Cortex of kidney (tissue), 1 donor: ENCODE measurements at places on chromosomes 3 and 15.

DNA sequence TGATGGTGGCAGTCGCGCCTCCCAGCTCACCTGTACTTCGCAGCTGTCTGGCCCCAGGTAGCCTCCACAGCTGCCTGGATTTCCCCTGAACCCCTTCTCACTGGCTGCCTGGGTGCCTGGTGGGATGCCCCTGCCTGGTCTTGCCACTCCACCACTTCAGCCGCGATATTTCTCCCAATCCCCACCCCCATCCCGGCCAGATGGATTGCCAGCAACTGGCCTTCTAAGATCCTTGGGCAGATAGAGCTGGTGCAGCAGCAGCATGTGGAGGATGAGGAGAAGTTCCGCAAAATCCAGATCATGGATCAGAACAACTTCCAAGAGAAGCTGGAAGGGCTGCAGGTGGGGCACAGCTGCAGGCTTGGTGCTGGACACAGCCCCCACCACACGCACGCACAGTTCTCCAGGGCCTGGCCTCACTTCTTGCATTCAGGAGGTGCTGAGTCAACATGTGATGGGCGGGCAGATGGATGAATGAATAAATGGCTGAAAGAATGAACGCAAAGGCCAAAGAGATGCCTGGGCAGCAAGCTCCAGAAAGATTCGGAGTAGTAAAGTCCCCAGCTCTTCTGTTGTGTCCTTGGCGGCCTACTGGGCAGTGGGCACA lies 35.7 kb downstream of the DNAH1 start:
- no peak for DNase-seq

- DNase-seq = no peak
Measured at GRCh38 chr3:141058996-141059395, 7.8 kb downstream of the SPSB4 start.

GRCh38 chr3:13451301-13451673 lies 28.8 kb upstream of the HDAC11 start:
- DNase-seq = no peak

GRCh38 chr15:90221246-90221900 lies 12.4 kb downstream of the CIB1 start:
- no peak for DNase-seq

DNA sequence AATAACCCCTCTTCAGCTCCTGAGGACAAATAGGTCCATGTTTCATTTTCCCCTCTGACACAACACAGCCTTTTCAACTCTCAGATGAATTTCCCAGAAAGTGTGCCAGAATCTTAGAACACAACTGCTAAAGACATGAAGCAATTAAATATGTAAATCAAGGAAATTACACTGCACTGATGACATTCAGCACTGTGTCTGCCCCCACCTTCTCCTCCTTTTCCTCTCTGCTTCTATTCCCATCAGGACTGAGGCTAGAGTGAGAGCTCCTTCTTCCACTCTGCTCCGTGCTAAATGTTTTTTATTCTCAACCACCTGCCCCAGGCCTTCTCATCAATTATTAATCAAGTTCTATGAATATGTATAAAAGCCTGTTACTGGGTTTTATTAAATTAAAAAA lies 596.1 kb downstream of the TUSC7 start:
- DNase-seq = no peak

- no peak for DNase-seq
Measured at GRCh38 chr15:71316911-71317310, 201.6 kb downstream of the THSD4 start.

DNA sequence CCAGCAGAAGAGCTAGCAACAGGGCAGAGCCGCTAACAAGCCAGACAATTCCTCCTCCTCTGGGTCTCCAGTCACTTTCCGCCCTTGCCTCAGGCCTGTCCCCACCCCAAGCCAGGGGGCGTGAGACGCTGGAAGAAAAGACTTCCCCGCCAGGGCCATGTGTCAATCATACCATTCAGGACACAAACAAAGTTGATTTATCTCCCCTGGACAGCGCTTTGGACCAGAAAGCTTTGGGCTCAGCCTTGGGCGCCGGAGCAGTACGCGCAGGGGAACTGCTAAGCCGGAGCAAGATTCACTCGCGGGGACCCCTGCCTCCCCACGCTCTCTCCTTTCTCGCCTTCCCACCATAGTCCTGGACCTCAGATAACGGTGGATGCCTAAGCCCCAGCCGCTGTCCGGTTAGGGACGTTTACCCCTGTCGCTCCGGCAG lies 479 bp downstream of the LRRC2 start:
- no peak for DNase-seq

DNA sequence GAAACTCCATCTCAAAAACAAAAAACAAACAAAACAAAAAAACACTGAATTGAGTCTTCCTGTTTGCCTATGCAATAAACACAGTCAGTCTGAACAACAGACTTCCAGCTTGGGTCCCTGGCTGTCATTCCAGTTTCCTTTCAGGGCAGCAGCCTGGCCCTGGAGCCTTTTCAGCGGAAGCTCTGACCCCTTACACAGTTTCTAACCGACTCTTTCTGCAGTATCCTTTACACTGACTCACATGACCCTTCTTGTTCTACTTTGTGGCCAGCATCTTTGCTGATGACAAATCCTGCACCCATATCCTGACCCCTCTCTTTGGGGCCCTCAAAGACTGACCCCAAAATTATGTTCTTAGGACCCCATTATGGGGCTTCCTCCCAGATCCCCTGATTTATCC lies 38.3 kb upstream of the INO80 start:
- no peak for DNase-seq

DNA sequence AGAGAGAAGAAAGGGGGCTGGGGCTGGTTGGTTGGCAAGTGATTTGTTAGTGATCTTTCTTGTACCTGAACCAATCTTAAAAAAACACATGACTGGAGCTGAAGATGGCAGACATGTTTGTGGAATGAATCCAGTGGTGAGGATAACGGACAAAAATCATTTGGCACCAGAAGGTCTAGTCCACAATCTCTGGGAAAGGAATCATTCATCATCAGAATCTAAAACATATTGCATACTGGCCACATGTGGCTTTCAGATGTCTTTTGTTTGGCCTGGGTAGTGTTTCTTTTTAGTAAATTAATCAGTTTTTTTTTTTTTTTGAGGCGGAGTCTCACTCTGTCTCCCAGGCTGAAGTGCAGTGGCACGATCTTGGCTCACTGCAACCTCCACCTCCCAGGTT lies 5.0 kb downstream of the NEK11 start:
- DNase-seq = no peak

- no peak for DNase-seq
Measured at GRCh38 chr3:56135941-56136340, 332.3 kb downstream of the ERC2 start.

GRCh38 chr3:105860641-105861040 lies 8.2 kb downstream of the CBLB start:
- DNase-seq = no peak

DNA sequence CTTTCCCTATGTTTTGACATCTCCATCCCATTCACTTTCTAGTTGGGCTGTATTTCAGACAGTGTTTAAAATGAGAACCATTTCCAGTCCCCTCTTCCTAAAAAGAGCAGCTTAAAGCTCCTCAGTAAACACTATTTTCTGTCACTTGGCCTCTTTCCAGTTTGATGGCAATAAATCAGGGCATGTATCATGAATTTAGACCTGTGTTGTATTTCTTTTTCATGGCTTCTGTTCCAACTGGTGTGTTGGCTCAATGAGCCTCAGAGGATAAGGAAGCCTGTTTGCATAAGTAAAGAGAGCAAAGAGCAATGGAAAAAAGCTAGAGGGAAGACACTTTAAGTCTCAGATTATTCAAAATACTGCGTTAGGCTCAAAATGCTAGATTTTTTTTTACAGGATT lies 7.2 kb downstream of the CCDC80 start:
- no peak for DNase-seq

DNA sequence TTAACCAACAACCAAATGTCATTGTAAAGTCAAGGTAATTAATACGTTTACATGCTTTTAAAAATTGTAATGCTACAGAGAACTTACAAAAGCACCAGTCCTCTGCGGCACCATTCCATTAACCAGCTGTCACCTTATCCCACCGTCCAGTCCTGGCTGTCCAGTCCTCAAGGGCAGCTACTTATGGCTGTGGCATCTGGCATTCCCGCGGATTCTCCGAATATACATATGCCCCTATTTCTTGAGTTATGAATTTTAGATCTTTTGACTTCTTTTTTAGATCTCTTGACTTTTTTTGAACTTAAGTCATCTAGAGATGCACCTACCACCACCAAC lies 382 bp upstream of the POMGNT2 start:
- no peak for DNase-seq

- no peak for DNase-seq
Measured at GRCh38 chr15:37758412-37758811, 176.0 kb upstream of the TMCO5A start.

GRCh38 chr3:10333349-10333650 lies 12.4 kb upstream of the SEC13 start:
- DNase-seq = no peak

GRCh38 chr15:56383010-56383409 lies 17.8 kb downstream of the TEX9 start:
- DNase-seq = no peak

- DNase-seq = no peak
Measured at GRCh38 chr3:146166826-146167225, 5.8 kb upstream of the PLOD2 start.

GRCh38 chr15:65101411-65101890 lies 13.5 kb downstream of the UBAP1L start:
- DNase-seq = no peak

- no peak for DNase-seq
Measured at GRCh38 chr3:59731943-59732342, 682.1 kb upstream of the CFAP20DC start.

- DNase-seq = no peak
Measured at GRCh38 chr15:67024314-67024997, 40.9 kb upstream of the SMAD3 start.

- no peak for DNase-seq
Measured at GRCh38 chr15:47570881-47571640, 146.2 kb upstream of the SEMA6D start.

- DNase-seq = no peak
Measured at GRCh38 chr15:51089699-51090453, 4.8 kb downstream of the TNFAIP8L3 start.
